ENCODE measurements at places on chromosomes 7 and 10.

DNA sequence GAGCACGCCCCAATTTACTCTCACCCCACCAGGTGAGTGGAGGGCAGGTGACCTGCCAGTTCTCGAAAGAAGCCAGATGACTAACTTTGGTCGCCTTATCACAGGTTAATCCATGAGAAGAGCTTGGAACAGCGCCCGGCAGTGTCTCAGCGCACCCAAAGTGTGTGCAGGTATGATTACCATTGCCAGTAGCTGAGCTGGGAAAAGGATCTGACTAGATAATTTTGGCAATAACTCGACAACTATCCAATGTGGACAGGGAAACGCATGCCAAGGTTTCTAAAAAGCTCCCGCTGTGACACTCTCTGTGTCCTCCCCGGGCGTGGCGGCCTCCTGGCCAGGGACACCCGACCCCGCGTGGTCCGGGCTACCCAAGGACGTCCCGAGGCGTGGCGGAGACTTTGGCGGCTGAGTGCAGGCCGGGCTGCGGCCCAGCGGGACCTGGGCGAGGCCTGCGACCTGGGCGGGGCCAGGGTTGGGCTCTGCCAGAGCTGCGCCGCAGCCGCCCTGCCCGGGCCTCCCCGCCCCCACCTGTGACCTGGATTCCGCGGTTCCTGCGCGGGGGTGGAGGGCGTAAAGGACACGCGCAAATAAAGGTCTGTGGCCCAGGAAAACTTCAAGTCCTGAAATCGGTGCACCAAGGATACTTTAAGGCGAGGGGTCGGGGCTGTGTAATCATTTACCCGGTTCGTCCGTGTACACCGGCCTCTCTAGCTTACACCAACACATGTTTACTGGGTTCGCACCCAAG is 13.7 kb upstream of the WAPL start:
- peak; percentile 9 for DNase-seq

DNA sequence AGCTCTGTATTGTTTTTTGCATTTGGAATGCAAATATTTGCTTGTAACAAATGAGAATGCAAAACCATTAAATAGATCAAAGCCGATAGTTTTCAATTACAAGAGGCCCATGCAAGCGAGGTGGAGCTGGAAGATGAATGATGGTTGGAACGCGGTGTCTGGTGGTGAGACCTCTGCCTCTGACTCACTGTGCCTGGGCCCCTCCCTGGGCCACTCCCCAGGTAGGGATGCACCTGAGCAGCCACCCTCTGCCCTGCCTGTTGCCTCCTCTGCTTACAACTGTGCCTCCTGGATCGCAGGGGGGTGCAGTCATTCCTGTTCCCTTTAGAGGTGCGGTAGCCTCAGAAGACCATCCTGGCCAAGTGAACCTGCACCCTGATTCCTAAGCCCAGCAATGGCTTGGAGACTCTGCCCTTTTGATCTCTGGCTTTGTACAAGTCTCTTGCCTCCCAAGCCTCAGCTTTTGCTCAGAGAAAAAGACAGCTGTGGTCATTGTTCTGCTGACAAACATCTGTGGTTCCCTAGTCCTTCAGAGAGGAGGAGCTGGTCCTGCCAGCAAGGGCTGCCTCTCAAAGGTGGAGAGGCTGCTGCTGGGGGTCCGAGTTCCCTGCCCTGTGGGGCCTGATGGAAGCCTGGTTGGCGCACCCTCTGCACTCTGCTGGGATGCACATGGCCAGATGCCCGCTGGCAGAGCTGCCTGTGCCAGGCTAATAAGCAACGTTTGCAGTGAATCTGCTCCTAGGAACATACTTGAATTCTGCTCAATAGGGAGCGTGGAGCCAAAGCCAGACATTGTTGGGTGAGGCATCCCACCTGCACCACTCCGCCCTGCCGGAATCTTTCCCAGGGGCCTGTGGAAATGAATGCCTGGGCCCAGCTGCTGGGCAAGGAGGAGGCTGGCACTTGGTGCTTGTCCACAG is 126.3 kb upstream of the TCERG1L start:
- no peak for DNase-seq

DNA sequence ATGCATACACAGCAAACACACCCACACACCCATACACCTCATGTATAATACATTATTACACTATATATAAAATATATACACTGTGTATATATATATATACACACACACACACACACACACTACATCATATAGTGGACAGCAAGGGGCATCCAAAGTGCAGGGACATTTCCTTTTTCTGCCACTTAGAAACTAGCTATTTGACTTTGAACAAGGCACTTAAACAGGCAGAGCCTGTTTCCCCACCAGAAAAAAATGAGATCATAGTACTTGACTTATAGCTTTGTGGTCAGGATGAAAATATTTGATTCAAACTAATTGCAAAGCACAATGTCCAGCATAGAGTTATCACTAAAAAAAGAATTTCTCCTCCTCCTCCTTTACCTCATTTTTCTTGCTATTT is 254.3 kb upstream of the NPVF start:
- DNase-seq: no peak

DNA sequence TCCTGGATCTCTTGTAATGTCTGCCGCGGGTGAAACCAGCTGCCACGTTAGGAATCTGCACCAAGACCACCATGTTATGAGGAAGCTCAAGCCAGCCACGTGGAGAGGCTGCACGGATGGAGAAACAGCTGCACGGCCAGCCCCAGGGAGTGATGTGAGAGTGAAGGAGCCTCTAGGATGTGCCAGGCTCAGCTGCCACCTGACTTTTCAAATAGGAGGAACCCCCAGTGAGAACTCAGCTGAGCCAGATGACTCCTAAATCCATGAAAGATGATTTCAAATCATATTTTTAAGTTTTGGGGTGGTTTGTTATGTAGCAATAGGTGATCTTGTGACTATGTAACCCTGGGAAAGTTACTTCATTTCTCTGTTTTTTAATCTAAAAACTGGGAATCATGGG is 71.7 kb downstream of the PRKAG2 start:
- no peak for DNase-seq

- peak; percentile 48 for DNase-seq
Observed at GRCh38 chr7:106176414-106177299, 64.5 kb upstream of the SYPL1 start.

- no peak for DNase-seq
Observed at GRCh38 chr7:29552392-29552791, 11.2 kb upstream of the PRR15 start.

DNA sequence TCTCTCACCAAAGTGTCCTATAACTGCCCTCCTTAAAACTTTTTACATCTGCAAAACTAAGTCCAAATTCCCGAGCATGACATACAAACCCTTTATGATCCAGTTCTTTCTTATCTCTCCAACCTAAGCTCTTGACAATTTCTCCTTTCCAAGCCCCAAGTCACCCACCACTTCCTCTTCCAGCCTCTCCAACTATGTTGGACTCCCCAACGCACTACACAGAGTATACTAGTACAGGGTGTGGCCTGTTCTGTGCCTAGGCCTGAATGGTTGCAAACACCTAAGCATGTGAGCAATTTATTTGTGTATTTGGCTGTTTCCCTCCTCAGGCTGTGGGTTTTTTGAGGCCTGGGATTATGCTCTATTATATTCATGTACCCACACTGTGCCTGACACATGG is 101.2 kb upstream of the APBB1IP start:
- DNase-seq: no peak

DNA sequence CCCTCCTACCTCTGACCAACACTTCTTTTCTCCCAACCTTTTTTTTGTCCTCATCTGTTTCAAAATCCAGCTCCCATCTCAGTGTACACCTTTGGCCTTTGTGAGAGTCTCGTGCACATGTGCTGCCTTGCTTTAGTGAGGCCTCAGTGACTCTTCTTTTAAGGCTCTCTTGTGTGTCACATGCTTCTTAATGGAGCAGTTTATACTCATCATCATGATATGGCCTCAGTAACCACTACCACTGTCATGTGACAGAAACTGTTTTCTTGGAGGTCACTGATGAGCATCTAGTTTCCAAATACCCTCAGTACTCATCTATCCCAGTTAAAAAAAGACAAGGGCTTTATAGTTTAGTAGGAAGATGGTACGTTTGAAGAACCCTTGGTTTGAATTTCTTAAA is 8.1 kb upstream of the ARHGAP22 start:
- DNase-seq: no peak

DNA sequence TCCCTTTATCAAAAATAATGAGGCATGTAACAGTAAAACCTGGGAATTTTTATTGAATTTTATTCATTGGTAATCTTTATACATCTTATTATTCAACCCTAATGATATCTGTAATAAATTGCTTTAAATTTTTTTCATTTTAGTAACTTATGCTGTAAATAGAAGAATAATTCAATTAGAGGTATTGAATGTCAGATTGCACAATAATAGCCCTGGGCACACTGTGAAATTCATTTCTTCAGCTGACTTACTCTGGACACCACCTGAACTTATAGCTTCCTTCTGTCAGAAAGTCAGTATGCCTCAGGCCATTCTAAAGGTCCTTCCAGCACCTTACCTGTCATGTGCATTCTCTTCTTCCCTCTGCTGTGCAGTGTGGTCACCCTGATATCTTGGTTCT is 59.2 kb downstream of the ADAM22 start:
- no peak for DNase-seq

DNA sequence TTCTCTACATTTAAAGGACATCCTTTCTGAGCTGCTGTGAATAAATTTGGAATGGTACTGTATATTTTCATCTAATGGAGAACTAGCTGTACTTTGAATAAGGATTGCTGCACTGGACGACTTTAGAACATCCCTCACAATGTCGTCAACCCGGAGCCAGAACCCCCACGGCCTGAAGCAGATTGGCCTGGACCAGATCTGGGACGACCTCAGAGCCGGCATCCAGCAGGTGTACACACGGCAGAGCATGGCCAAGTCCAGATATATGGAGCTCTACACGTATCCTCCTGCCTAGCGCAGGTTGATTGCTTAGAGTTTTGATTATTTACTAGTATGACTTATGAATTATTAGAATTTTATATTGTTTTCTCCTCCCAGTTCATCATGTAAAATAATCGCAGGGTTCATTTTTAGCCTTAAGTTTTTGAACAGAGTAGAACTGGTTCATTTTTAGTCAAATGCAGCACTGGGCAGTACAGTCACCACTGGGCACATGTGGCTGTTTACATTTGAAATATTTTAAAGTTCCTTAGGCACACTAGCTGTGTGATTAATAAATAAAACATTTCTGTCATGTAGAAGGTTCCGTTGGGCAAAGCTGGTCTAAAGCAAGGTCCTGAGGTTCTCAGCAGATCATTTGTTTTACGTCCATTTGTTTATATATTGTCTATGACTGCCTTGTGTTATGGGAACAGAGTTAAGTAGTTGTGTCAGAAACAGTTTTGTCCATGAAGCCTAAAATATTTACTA is 31.5 kb downstream of the CUL1 start:
- DNase-seq: no peak

DNA sequence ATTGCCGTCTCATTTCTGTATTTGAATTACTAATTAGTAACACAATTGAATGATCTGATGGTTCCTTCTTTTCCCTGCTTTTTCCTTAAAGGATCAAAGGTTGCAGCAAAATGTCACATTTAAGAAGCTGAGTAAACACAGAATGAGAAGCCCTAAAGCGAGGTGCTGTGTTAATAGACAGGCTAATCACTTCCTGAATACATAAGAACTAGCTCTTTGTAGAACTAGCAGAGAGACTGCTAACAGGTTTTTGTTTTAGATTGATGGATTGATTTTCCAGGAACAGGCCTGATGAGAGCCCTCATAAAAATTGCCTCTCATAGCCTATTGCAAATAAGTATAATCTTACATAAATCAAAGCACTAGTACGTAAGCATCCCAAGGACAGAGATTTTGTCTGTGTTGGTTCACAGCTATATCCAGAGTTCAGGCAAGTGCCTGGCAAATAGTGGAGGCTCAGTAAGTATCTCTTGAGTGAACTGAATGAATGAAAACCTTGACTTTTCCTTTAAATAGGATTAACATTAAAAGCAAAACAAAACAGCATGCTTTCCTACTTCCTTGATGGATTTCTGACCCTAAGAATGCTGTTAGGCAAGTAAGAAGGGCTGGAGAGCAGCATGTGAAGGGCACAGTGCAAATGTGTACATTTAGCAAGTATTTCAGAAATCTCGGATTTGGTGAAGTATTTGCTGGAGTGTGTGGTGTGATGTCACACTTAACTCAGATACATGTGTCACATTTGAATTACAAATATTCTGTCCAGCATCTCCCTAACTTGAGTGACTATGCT is 3.3 kb downstream of the TMEM229A start:
- no peak for DNase-seq

- no peak for DNase-seq
Observed at GRCh38 chr10:93211991-93212390, 138.3 kb downstream of the CYP26A1 start.

GRCh38 chr10:50610368-50610767 is 13.4 kb downstream of the SGMS1 start:
- no peak for DNase-seq

- no peak for DNase-seq
Observed at GRCh38 chr10:103125323-103126267, 67.5 kb downstream of the NT5C2 start.

DNA sequence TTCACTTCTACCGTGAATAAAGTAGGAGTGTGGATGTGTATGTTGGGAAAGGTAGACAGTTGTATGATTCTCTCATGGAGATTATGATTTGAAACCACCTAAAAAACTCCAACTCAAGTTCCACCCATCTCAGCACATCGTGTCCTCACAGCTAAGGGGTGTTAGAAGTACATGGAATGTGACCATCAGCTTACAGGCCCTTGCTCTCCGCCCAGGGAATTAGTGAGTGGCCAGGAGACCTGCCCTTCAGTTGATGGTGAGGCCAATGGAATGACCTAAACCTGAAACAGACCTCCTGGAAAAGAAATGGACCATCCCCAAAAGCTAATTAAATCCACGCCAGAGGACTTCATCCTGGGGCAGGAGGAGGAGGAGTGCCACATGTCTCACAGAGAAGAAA is 2.1 kb upstream of the WNT2 start:
- no peak for DNase-seq

DNA sequence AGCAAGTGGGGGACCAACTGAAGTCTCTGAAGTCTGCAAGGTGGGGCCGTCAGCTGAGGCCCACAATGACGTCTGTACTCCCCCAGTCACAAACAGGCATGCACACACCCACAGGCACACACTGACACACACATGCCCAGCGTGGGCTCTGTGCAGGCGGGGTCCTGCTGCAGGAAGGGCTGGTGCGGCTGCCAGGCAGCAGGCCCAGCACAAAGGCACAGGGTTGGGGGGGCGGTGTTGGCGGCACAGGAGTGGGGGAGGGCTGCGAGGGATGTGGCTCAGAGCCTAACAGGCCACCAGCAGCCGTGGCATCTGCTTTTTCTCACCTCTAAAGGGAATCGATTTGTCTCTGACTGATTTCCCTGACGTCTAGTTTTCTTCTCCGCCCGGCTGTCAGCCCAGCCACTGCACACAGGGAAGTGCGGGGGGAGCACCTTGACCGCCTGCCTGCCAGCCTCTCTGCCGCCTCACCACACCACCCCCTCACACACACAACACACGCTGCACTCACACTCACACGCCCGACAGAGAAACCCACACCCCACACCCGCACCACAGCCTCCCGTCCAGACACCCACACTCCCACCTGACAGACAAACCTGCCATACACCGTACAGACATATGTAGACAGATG is 43.5 kb upstream of the ZMIZ1 start:
- peak; percentile 34 for DNase-seq

DNA sequence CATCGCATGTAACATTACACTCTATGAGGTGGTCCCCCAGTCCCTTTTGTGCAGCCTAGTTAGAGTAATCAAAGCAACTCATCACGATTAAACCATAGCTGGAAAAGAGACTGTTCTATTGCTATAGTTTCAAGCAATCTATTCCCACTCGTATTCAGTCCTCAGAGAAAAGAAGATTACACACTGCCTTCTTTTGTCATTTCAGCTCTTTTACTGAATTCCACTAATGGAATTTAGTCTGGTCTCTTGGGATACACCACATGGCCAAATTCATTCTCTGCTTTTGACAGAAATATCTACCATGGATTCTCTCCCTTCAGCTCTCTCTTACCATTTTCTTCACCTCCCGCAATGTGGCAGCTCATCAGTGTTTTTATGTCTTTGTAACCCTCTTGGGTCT is 108.9 kb upstream of the HDAC9 start:
- no peak for DNase-seq
